SK-N-MC (cell line): ENCODE measurements at places on chromosomes 2 and 18.

DNA sequence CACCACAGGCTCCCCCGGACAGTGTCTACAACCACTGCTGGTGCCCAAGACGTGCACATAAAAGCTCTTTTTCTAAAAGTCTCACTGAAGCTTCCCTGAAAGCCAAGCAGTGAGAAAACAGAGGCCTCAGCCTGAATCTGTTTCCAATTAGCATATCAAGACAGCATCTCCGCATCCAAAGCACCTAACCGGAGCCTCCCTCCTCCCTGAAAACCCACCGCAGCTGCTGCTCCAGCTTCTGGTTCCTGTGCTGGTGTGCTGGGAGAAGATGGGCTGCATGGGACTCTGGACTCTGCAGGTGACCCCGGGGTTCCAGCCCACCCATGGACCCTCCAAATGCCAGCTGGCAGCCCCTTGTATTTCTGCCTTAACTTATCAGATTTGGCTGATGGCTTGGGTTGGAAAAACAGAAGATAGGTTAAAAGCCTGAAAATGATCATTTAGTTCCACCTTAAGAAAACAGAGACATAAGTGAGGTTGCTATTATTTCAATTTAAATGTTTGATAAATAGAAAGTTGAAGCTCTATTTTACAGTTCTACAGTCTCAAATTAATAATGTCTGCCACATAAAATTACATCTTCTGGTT is 103.3 kb downstream of the TMEM18 start:
- no peak for DNase-seq

DNA sequence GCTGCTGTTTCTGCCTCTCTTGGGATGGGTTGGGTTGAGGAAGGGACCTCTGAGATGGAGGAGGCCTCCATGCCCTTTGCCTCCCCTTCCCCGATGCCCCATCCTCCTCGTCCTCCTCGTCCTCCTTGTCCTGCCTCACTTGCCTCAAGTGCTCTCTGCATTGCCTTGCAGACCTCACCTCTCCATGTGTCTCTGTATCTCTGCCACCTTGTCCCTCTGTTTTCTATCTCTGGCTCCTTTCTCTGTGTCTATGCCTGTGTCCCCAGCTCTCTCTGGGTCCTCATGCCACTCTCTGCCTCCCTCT is 87.5 kb downstream of the MCFD2 start:
- DNase-seq = no peak

GRCh38 chr2:175690113-175690837 is 311.8 kb downstream of the LNPK start:
- peak; percentile 88 for DNase-seq

DNA sequence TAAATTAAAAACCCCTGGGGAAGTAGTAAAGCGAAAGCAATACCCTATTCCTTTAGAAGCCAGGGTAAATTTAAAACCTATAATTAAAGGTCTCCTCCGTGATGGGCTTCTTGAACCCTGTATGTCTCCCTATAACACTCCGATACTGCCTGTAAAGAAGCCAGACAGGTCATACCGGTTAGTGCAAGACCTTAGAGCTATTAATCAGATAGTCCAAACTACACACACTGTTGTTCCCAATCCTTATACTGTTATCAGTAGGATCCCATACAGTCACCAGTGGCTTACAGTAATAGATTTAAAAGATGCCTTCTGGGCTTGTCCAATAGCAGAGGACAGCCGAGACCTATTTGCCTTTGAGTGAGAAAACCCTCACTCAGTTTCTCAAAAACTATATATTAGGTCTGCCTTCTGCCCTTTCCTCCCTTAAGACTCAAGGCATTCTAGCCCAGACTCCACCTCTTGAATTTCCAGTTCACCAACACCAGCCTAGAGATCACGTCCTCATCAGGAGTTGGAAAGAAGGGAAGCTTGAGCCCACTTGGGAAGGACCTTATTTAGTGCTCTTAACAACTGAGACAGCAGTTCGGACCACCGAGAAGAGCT is 12.4 kb upstream of the SAP130 start:
- no peak for DNase-seq

- DNase-seq = no peak
Measured at GRCh38 chr2:10392100-10392499, 56.0 kb downstream of the ODC1 start.

GRCh38 chr2:207766697-207767460 is 2.8 kb downstream of the FZD5 start:
- no peak for DNase-seq

DNA sequence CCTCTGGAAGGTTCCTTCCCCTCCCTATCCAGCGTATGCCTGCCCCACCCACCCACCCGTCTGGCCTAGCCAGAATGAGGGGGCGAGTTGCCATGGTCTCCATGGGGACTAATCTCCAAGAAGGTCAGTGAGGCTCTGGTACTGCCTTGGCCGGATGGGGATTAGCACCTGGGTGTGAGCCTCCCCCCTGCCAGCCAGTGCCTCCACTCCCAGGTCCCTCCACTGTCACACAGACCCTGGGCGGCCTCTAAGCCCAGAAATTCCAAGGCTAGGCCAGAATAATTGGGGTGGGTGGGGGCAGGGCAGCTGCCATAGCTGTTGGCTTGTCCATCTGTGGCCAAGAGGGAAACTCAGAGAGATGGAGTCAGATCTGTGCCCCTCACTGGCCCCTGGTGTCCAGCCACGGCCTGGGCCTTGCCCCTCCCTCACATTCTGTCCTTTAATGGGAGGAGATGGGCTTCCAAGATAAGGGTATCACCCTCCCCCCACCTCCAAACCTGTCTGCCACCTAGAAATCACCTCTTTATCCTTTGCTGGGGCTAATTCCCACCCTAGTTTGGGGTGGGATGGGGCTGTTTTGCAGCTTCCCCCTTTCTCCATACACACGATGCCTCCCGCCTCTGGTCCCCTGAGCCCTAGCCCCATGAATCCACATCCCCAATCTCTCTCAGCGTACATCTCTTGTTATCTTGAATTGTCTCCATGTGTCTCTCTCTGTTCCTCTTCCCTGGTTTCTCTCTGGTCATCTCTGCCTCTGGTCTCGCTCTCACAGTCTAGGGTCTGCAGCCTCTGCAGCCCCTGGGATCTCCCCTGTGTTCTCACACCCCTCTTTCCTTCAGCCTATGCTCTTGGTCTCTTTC is 6.0 kb upstream of the CRYBA2 start:
- DNase-seq = no peak

DNA sequence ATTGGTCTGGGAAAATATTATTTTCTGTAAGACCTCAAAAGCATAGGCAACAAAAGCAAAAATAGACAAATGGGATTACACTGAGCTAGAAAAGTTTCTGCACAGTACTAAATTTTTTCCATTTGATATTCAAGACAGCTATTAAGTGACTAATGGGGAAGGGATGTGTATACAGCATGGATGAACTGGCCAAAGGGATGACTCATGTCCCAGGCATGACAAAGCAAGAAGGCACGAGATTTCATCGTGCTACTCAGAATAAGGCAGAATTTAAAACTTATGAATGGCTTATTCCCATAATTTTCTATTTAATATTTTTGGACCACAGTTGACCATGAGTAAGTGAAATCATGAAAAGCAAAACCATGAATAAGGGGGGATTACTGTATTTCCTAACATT is 1250.1 kb upstream of the GYPC start:
- no peak for DNase-seq

- DNase-seq = no peak
Measured at GRCh38 chr2:25103287-25103871, 61.5 kb downstream of the EFR3B start.

GRCh38 chr2:182132605-182133004 is 147.0 kb downstream of the PPP1R1C start:
- peak; percentile 20 for DNase-seq

GRCh38 chr2:30721668-30722647 is 85.3 kb downstream of the CAPN13 start:
- DNase-seq = no peak

- no peak for DNase-seq
Measured at GRCh38 chr2:167689444-167689843, 558.0 kb downstream of the STK39 start.

DNA sequence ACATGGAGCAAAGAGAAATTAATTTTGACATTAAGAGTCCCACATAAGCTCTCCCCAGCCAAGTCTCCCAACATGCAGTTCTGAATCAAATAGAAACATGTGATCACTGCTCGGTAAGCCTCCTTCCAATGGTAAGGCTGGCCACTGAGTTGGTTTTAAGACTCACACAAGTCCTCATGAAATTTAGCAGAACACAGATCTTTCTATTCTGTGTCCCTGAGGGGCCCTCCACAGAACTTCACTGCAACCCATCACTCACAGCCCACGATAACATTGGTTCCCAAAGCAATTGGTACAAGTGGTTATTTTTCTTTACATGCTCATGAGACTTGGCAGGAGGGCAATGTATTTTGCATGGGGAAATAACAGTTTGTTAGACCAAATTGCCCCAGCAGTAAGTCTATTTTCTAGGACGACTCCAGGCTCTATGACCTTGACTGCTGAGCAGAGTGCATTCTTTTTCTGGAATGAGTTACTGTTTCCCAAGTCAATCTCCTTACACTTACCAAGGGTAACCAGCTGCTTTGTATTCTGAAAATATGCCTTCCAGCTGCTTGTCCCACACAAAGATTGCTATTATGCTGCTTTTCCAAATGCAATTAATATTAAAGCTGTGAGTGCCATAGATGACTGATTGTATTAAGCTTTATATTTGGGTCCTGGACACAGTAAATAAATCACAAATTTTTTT is 142.3 kb upstream of the TANK start:
- no peak for DNase-seq

DNA sequence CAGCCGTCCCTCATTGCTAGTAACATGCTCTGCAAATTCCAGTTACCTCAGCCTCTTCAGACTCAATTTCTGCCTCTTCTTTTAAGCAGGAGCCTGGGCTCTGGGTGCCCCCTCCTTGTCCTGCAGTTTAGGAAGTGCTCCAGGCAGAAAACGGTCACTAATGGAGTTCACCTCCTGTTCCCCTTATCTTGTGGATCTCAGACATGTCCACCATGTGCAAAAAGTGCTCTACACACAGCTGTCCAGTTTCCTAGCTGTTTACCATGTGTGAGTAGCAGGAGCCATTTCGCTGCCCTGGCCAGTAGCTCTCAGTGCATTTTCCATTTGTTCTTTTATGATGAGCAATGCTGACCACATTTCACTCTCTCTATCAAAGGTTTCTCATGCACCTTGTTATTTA is 4.9 kb downstream of the SH3YL1 start:
- DNase-seq = no peak

DNA sequence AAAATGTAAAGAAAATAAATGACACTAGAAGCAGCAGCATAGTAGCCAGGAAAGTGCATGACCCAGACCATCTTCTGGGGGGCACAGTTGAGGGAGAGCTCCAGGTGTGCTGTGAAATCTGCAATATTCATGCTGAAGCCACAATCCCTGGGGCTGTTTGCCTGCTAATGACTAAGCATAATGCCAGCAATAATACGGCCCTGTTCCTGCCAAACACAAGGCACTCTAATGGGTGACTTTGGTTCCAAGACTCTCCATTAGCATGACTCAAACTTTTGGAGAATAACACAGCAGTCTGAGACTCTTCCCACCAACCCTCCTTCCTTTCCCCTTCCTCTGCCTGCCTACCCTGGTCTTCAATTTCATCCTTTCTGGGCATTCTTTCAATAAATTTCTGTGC is 77.9 kb upstream of the DOCK10 start:
- no peak for DNase-seq

DNA sequence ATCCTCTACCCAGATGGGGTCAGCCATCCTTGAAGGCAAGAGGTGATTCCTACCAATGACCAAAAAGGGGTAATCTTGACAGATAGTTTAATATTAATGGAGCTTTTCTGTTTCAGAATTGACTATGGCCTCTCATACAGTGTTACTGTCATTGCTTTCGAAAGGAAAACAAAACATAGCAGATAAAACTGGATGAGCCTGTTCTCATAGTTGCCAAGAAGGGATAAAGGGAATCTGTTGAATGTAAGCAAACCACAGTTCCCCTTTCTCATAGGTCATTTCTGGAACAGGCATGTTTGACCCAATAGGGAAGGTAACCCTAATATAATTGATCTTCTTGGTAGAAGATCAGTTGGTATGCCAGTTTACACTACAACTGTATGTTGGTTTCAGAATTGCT is 1.6 kb downstream of the RAB27B start:
- DNase-seq = no peak

GRCh38 chr2:229810786-229811185 is 96.4 kb upstream of the DNER start:
- no peak for DNase-seq

DNA sequence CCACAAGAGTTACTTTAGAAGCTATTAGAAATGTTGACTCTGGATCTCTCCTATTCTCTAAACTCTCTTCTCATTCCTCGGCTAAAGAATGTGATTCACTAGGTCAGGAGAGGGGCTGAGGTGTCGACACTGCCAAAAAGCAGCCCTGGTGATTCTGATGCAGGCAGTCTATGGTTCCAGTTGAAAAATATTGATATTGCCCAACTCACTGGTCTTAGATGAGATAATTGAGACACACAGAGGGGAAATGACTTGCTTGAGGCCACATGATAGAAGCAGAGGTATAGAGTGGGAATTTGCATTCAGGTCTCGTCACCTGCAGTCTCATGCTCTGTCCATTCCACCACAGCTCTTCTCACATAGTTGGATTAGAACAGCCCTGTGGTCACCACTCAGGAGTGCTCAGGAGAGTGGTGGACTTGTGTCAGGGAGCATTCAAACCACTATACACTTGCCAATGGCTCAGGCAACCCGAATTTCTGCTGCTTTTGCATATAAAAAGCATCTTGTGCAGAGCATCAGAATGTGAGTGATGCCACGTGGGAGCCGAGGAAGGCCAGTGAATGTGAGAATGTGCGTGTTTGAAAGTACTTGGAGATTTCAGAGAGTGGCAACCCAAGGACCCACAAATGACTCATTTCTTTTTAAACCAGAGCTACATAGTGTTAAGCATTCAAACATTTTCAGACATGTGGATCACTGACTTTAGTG is 65.1 kb upstream of the CTLA4 start:
- no peak for DNase-seq

GRCh38 chr2:237883951-237884446 is 24.6 kb downstream of the RAMP1 start:
- no peak for DNase-seq

- no peak for DNase-seq
Measured at GRCh38 chr2:37649518-37649917, 21.9 kb downstream of the CDC42EP3 start.

DNA sequence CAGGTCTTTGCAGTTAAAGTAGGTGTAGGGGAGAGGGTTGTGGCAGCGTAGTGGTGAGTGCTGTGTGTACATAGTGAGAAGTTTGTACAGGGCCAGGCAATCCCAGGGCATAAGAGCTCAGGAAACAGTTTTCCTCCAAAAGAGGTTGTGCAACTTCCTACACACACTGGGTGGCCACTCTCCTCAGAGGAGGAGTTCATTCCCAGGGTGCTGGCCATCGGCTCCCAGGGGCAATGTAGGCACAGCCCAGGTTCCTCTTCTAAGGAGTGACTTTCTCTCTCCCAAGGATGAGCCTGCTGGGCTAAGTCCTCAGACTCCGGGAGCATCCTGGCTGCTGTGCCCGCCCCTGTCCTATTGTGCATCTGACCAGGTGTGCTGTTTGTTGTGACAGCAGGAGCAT is 3.0 kb downstream of the ACOXL start:
- no peak for DNase-seq

GRCh38 chr2:164189851-164190250 is 431.4 kb downstream of the GRB14 start:
- no peak for DNase-seq
